ENCODE measurements at places on chromosomes 2 and 18.

GRCh38 chr2:31446848-31447247 is 32.3 kb upstream of the XDH start:
- peak; percentile 63 for DNase-seq

DNA sequence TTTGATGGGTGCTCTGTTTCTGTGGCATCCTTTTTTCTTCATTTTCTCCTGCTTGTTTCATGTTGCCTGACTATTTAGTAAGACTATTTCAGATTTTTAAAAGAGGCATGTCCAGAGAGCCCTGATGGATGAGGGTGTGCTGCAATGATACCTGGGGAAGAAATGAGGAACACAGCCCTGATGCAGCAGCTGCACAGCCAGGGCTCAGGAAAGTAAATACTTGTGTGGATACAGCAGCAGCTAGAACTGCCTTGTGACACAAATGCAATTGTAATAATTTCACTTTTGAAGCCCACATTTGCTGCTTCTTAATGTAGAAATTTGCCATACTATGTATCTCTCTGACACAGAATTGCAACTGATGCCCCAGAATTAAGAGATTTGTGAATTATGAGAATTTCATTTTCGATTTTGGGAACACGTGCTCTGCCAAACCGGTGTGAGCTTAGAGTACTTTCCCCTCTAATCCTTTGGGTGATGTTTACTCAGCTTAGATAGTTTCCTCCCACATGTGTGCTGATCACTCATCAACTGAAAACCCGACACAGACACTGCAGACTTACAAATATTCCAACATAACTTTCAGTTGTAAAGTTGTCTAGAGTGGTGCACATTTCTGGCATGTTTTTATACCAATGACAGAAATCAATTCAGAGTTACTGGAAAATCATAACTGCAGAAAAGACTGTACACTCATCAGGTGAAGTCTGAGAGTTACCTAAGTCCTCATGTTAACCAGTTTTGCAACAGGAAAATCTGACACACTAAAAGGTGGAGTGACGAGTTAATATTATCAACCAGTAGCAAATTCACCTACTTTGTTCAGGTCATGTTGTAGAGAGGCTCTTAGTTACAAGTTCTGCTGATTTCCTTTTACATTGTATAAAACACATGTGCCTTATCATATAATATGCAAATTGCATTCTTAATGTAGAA is 383.4 kb downstream of the CBLN2 start:
- DNase-seq, result no peak

DNA sequence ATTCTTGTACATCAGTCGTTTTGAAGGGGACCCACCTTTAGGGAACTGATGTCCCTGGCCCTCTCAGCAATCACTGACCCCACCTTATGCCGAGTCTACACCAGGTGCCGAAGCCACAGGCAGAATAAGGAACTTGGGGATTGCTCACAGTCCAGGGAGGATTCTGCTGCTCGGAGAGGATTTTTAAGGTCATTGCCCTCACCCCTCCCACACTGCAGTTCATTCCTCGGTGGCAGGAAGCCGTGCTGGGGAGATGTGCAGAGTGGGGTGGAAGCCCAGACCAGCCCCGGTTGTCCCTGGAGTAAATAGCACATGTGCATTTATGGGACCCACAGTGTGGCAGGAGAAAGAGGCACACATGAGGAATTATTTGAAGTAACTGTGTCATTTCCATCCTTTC is 50.4 kb downstream of the PLB1 start:
- DNase-seq, result no peak

GRCh38 chr18:63775166-63775730 is at the start of gene SERPINB7:
TSS of gene SERPINB7 (plus strand) at chr18:63775418. CDS start at chr18:63782373, 6,955 bp downstream.
- DNase-seq, result peak; percentile 99

DNA sequence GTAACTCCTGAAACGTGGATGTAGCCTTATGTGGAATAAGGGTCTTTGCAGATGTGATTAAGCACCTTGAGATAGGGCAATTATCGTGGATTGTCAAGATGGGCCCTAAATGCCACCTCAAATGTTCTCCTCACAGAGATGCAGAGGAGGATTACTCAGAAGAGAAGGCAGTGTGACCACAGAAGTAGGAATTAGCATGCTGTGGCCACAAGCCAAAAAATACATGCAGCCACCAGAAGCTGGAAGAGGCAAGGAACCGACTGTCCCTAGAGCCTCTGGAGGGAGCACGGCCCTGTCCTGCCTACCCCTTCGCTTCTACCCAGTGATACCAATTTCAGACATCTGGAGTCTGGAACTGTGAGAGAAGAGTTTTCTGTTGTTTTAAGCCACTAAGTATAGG is 47.3 kb upstream of the MGAT5 start:
- DNase-seq, result peak; percentile 53

DNA sequence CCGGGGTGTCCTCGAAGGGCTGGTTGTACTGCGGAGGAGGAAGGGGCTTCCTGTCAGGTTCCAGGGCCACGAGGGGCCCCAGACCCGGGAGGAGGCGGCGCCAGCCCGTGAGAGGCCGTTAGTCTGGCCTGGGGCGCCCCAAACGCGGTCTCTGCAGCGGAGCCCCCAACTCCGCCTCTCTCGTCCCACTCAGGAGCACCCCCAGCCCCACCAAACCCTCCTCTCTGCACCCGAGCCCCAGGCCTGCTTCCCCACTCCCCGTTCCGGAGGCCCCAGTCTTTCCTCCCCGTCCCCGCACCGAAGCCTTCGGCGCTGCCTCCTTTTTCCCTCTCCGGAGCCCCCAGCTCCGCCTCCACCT is 473 bp downstream of the HJURP start:
- no peak for DNase-seq

DNA sequence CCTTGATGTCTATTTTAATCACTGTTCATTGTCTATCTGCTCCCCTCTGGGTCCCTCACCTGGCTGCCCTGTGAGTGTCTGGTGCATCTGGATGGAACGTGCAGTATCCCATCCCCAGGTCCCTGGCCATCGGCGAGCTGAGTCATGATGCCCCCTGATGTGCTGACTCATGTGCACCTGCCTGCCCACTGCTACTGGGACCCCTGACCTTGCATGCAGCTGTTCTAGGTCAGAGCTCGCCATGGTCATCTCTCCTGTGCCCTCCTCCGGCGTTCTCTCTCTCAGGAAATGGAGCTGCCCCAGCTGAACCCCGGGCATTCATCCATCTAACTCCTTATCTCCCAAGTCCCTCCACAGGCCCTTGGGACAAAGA is 516.2 kb upstream of the HS6ST1 start:
- DNase-seq, result no peak

DNA sequence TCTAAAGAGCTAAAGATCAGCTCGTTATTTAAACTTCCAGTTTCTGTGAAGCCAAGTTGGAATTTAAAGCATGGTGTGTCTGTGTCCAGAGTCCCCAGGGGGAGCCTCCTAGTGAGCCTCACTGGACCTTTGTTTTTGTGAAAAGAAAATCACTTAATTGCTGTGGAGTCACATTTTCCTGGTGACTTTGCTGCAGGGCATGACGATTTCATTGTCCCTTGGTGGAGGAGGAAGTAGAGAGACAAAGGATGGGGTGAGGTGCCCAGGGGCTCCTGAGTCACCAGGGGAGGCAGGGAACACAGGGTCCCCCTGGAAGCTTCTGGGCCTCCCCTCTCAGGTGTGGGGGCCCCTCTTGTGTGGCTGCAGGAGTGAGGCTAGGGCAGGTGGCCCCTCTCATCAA is 19.7 kb downstream of the ATP6V1C2 start:
- no peak for DNase-seq

DNA sequence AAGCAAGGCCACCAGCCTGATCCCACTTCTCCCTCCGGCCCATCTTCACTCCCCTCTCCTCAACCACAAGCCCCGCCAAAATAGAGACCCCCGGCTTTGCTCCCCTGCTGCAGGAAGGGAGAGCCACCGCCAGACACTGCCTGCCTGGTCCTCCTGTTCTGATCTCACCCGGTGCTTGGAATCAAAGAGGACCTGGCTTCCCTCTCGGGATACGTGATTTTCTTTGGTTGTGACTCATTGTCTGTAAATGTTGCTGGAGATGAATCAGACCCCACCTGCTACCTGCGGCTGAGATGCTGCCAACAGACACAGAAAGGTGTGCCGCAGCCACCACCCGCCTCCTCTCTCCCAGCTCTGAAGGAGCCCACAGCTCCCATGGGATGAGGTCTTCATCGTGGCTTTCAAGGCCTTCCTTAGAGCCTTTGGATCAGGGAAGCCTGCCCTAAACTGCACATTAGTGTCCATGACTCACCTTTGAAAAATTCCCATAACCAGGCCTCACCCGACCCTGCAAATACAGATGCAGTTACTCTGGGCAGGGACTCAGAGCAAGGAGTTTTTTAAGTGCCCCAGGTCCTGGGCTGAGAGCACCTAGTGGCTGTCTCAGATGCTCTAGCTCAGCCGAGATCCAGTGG is 79.4 kb upstream of the ZNF532 start:
- peak; percentile 74 for DNase-seq

- no peak for DNase-seq
Measured at GRCh38 chr18:37956902-37957301, 391.3 kb upstream of the CELF4 start.

DNA sequence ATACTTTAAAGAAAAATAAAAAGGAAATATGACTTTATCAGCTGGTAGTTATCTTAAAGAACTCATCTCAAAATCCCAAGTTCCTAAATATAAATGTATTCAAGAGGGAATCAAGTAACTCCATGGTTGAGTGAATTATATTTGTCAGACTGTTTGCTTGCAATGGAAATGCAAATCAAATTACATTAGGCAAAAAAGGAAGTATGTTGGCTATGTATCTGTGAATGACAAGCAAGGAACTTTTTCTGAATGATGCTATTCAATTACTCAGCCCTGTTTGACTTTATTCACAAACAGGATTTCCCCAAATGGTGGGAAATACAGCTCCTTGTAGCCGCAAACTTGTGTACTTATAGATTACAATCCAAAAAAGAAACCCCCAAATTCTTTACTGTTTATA is 309.1 kb downstream of the ARL6IP6 start:
- no peak for DNase-seq

- DNase-seq, result peak; percentile 34
Measured at GRCh38 chr2:71460595-71461303, 7.4 kb downstream of the DYSF start.

DNA sequence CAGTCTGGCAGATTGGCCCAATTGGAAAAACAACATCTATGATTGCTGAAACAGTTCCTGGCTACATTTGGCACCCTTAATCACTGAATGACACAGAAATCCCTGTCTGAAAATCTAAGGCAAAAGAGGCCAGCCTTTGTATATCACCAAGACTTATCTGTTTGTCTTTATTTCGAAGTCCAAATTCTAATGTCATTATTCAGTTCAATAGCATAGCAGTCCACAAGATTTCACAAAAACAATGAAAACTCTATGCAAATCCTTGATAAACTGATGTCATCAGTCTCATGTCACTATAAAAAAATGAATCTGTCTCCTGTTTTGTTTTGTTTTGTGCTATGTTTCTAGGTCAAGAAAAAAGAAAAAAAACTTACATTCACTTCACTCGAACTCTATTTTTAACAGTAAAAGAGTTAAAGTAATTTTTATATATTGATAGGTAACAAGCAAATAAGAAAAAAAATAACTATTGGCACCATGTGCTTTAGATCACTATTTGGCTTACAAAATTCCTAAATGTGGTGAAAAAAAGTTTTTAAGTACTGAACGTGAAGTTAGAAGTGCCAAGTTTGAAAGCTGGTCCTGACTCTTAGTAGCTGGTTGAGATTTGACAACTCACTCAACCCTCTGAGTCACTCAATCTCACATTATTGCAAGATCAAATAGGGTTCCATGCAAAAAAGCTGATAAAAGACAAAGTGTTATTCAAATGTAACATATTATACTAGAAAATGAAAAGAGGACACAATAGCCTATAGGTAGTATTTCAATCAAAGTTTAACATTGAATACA is 359.3 kb downstream of the IRS1 start:
- peak; percentile 67 for DNase-seq

DNA sequence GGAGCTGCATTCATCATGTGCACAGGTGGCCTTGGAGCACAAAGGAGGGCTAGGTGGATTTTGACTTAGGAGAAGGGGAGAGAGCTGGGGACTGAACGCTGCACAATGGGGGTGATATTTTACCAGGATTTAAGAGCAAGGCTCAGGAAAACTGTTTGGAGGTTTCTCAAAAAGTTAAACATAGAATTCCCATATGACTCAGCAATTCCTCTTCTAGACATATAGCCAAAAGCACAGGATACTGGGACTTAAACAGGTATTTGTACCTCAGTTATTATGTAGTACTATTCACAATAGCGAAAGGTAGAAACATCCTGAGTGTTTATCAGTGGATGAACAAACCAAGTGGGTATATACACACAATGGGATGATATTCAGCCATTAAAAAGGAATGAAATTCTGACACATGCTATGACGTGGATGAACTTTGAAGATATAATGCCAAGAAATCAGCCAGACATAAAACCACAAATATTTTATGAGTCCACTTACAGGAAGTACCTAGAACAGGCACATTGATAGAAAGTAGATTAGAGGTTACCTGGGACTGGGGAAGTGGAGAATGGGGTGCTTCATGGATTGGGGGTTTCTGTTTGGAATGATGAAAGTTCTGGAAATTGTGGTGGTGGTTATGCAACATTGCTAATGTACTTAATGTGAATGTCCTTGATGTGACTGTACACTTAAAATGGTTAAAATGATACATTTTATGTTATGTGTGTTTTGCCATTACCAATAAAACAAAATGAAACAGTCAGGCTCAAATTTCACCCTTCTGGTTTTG is 216.9 kb downstream of the HAUS1 start:
- DNase-seq, result peak; percentile 63

GRCh38 chr2:42421157-42421485 is 60.1 kb upstream of the COX7A2L start:
- DNase-seq, result no peak

Data from HCEC 1CT (cell line).